ENCODE measurements at places on chromosomes 6 and 20.

- no peak for DNase-seq
Measured at GRCh38 chr6:84597238-84597875, 167.0 kb downstream of the TBX18 start.

- no peak for DNase-seq
Measured at GRCh38 chr20:51862796-51863195, 60.5 kb upstream of the SALL4 start.

GRCh38 chr6:11785415-11785773, 6.8 kb upstream of the ADTRP start:
- no peak for DNase-seq

DNA sequence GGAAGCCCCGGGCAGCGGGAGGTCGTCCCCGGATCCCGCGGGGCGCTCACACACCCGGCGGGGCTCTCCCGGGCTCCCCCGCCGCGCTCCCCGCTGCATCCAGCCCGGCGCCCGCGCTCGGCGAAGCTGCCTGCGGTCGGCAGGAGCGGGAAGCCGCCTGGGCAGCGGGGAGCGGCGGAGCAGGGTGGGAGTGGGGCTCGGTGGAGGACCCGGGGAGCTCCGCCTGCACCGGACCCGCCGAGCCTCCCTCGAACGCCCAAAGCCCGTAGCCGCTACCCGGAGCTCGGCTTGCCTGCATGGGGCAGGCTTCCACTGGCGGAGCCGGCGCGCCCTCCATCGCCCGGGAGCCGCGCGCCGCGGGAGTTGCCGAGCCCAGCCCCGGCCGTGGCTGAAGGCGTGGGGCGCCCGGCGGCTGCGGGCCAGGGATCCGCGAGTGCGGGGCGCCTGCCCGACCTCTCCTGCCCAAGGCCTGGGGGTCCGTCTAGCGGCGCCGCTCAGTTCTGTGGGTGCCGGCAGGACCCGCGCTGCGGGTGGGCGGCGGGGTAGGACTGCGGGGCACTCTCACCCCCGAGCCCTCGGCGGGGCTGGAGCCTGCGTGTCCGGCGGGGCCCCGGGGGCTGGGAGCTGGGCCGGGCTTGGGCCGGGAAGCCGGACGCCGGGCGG, 671 bp downstream of the CDH4 start:
- DNase-seq: no peak

- DNase-seq: no peak
Measured at GRCh38 chr20:62367136-62367632, at the start of gene LAMA5. Gene LAMA5 (minus strand): TSS chr20:62367312. CDS start chr20:62367245, 67 bp downstream.

GRCh38 chr6:146876271-146877151, 277.7 kb downstream of the ADGB start:
- DNase-seq: no peak

DNA sequence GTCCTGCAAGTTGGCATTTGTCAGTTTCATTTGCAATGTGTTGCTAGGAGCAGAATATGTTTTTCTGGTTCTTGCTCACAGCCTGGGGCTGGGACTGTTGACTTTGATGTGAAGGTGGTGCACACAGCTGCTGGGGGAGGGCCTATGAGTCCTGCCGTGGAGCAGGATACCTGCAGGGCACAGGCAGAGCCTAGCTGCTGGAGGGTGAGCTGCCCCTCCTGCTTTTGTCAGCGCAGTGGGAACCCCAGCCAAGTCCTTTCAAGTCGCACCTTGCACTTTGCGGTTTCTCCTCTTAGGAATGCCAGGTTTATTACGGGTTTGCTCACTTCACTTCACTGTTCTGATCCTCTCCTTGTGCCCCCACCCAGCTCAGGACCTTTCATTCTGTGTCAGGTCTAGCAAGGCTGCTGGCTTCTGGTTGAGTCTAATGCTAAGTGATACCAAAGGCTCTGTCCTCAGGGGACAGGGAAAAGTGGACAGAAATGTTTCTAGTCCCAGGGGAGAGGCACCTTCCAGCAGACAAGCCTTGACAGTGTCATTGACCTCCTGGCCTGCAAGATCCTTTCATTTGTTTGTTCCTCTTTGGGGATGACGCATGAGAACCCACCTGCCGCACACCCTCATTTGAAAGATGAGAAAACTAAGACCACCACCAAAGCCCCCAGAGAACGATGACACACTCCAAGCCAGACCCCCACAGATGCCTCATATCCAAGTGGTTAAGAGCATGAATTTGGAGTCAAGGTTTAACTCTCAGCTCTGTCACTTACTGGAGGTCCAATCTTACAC, 2.7 kb upstream of the SPO11 start:
- no peak for DNase-seq

DNA sequence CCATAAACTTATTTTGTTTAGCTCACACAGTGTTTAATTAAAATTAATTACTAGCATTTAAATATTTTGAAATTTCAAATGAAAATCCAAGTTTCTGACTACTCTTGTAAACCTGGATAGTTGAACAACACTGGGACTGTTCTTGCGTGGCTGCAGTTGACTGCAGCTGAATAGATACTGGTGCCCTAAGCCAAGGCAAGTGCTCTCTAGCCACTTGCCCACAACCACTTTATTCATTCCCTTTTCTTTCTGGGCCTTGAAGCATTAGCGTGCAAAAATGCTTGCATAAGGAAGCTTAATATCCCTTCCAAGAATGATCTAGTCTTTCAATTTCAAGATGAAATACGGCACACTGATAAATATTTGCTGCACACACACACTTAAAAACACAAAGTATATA, 676.0 kb upstream of the MARCKS start:
- no peak for DNase-seq

DNA sequence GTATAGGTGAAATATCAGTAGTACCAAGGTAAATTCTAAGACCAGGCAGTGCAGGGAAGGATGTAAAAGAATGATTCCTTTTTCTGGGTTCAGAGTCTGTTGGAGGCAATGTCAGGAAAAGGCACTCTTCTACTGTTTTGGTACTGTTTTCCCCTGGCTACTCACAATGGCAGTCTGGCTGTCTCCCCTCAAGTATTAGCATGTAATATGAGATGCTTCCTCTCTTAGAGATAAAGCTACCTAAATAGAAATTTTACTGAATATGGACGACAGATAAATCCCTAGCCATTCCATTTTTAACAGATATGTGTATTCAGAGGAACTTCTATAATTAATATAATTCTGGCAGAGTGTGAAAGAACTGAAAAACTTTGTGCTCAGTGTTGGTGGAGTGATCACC, 3.5 kb downstream of the RNF8 start:
- no peak for DNase-seq

GRCh38 chr6:125022391-125022989, 60.3 kb downstream of the RNF217 start:
- DNase-seq: no peak

DNA sequence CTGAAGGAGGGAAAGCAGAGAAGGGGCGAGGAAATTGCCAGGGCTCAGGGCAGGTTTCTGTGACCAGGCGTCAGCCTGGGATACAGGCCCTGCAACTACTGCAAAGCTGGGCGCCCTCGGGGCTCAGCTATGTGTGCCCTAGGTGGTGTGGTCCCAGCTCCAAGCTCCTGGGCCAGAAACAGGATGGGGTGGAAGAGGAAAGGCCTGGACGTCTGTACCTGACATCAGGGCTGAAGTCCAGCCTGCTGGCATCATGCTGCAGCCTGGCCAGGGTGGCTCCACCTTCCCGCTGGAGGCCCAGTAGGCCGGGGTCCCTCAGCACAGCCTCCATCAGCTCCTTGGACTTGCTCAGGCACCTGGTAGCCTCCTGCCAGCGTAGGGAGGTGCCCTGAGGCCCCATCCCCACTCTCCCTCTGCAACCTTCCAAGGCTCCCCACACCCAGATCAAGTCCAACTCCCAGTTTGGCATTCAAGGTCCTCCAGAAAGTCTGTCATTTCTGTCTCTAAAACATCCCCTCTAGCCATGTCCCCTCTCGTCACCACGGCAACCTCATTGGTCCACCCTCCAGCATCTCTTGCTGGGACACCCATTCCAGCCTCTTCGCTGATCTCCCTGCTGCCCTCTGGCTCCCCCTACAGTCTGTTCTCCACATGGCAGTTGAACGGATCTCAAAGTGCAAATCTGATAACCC, 38.2 kb downstream of the KIAA1755 start:
- DNase-seq: peak; percentile 65

DNA sequence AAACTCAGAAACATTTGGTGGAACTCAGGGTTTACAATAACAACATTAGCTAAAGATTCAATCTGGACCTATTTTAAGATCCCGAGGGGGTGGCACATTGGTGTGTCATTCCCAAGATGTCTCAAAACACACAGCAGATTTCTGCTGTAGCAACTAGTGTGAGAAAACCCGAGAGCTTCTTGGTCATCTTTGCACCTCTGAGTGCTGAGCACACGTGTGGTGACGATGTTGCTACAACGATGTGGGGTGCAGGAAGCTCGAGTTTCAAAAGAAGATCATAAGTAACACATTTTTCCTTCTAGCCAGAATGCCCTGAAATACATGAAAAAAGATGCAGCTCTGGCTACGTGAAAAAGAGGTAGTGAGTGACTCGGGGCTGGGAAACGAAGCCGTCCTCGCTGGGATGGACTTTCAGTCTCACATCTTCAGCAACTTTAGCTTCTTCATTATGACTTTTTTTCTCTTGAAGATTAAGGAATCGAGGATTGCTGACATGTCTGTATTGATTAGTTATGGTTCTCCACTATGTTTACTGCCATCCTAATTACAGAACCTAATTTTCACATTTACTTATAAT, 1.5 kb downstream of the RAMACL start:
- no peak for DNase-seq

GRCh38 chr6:111750753-111751673, 122.2 kb downstream of the FYN start:
- no peak for DNase-seq

DNA sequence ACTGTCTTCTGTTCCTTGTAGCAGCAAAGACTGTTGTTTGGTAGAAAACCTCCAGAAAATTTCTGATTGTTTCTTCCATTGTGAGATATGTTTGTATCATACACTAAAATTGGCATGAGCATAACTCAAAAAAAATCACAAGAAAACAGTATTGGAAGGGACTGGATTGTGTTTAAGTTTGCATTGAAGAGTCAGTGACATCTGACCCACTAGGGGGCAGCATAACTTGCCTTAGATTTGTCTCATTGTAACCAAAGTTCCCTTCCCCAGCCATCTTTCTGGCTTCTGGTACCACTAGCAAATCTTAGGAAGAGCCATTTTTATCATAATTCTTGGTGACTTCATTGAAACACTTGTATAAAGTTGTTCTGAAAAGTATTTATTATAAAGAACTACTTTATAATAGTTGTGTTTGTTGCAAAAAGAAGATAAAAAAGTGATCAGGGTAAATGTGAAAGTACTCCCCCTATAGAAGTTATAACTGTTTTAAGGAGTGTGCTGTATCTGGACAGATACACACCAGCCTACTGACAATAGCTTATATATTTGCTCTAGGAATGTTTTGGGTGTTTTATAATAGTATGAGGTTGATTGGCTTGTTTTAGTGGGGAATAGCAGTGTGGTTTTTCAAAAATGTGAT, 7.7 kb downstream of the CSTF1 start:
- peak; percentile 48 for DNase-seq

DNA sequence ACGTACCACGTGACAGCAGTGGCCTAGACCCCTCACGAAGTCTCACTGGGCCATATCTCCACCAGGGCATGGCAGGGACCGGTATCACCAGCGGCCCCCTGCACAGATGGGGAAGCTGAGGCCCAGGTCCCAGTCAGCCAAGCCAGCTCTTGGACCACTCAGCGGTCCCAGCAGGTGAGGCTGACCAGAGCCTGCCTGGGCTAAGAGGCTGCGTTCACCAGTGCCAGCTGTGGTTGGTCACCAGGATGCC, 2.6 kb upstream of the MRGBP start:
- DNase-seq: no peak

- DNase-seq: no peak
Measured at GRCh38 chr6:137802408-137803182, 64.5 kb upstream of the TNFAIP3 start.

DNA sequence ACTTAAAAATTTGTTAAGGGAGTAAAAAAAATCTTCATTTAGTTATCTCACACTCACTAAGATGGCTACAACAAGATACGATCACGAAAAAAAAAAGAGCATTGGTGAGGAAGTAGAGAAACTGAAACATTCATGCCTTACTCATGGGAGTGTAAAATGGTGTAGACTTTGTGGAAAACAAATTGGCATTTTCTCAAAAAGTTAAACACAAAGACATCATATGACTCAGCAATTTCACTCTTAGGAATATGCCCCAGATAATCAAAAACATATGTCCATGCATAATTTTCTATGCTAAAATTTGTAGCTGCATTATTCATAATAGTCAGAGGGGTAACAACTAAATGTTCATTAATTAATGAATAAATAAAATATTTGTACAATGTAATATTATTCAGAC, 120.9 kb upstream of the IRAK1BP1 start:
- no peak for DNase-seq

DNA sequence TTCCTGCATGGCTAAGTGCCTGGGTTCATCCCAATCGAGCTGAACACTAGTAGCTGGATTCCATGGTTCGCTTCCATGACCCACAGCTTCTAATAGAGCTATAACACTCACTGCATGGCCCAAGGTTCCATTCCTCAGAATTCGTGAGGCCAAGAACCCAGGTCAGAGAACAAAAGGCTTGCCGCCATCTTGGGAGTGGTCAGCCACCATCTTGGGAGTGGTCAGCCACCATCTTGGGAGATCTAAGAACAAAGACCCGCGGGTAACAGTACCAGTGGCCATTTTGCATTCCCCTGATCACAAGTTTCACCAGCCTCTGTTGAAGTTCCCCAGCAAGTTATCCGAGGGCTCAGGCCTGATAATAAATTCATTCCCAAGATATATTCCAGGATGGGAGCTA, 179.6 kb downstream of the LMBRD1 start:
- DNase-seq: no peak

- no peak for DNase-seq
Measured at GRCh38 chr6:148186916-148187315, 155.7 kb upstream of the SASH1 start.

DNA sequence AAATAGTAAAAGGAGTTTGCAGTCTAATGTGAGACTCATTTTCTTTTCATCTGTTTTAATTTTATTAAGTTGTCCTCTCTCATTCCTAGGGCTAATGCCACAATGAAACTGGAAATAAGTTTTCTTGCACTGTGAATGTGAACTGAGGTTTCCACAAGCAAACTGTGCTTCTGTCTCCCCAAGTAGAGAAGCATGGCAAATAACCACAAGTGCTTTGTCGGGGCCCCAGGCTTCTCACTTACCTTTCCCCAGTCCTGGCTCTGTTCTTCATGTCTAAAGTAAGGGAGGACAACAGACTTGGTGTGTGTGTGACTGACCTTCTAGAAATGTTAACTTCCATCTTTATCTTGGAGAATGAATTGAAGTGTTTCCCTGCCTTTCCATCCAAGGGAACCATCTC, 80.8 kb downstream of the CBFA2T2 start:
- DNase-seq: no peak

DNA sequence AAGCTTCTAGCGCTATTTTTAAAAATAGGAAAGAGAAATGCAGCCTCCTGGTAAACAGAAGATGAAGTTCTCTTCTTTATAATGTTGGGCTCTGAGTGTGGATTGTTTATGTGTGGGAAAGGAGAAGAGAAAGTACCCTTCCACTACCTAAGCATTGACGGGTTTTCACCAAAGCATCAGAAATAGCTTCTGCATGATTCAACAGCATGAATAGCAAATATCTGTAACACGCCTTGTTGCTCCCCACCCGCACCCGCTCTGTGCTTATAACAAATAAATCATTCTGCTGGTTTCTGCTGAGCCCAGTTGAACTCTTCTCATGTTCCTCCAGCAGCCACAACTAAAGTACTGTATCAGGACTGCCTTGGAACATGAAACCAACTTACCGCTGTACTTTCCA, 20.7 kb downstream of the TXLNB start:
- peak; percentile 56 for DNase-seq

Data from memory B cell (primary cell).